HFFc6 (cell line): ENCODE measurements at places on chromosomes 3 and 15.

DNA sequence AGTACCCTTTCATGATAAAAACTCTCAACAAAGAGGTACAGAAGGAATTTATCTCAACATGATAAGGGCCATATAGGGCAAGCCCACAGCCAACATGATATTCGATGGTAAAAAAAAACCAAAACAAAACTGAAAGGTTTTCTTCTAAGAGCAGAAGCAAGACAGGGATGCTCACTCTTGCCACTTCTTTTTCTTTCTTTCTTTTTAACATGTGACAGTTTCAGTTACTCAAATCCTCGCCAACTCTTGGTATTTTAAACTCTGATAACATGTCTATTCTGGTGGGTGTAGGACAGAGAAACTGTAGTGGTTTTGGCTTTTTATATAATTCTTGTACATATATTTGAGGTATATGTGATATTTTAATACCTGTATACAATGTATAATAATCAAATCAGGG, 74.0 kb upstream of the NMNAT3 start:
- DNase-seq: no peak

GRCh38 chr3:27613846-27614500, 108.2 kb downstream of the EOMES start:
- DNase-seq: peak; percentile 16

GRCh38 chr15:91844928-91845327, 8.6 kb upstream of the SLCO3A1 start:
- DNase-seq: no peak

DNA sequence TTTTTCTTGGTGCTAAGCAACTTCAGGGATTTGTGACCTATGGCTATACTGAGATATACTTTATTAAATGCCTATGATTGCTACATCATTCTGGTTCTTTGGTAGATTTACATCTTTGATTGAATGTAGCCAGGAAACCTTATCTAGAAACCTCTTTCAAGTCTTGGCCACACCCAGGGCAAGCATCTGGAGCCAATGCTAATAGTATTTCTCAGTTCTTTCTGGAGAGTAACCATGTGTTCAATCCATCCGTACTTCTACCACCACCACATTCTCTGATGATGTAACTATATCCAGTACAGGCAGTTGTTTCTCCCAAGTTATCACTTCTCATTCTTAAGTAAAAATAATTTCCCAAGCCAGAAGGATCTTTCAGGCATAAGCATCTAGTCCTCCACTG, 69.0 kb downstream of the NME9 start:
- DNase-seq: no peak

DNA sequence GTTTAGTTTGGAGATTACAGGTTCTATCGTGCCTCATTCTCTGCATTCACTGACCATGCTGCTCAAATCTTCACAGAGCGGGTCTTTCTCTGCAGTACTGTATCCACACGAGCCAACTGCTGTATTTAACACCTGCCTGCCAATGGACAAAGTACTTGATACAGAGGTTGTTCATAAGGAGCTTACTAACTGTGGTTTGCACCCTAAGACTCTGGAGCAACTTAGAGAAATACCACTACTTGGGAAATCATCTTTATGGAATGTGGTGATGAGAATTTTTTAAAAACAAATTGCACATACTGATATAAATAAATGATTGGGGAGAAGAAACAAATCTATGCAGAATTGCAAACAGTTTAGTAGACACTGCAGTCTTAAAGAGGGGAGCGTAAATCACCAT, 90.0 kb downstream of the PPP2R3A start:
- DNase-seq: peak; percentile 10

DNA sequence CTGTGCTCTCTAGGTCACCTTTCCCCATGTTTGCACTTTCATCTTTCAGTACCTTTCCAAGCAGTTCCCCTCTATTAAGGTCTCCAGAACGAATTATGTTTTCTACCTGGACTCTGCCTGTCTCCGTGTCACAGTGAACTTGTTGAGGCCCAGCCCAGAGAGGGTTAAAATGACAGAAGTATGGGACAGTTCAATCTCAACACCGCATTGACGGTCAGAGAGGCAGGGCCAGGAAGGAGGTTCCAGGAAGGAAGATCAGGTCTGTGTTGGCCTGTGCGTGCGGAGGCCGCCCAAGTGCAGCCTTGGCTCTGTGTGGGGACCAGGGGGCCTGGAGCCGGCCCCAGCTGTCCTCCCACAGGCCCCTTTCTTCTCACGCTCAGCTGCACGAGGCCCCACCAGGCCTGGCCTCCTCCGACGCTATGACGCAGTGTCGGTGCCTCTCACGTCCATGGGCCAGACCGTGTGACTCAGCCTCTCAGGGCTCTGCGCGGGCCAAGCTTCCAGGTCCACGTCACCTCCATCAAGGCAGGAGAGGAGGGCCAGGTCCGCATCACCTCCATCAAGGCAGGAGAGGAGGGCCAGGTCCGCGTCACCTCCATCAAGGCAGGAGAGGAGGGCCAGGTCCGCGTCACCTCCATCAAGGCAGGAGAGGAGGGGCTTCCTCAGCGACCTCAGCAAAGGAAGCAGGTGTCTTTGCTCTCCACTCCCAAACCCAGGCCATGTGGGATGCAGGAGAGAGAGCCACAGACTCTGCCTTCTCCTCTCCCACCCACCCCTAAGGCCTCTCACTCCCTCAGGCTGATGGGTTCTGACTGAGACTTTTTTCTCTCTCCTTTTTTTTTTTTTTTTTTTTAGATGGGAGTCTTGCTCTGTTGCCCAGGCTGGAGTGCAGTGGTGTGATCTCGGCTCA, 83.1 kb downstream of the CPN2 start:
- no peak for DNase-seq

DNA sequence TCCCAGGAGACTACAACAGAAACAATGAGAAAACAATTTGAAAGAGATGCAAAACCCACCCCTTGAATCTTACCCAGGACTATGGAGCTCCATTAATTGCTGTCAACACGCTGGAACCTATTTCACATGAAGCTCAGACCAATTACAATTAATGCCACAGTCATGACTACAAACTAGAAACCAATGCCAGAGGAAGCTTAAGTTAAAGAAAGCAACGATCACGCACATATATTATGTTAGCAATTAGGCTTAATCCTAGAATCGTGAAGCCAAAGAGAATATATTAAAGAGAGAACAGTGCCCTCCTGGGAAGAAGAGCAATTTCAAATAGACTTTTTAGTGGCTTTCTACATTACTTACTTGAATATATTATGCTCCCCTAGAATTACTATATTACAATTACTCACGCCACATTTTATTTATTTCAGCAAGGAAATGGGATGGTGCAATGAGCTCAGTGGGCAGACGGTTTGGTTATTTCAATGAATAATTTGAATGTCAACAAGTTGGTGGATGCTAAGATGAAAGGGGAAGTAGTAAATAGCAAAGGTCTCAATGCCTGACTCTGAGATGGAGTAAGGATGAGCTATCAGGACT, 125.5 kb downstream of the GREM1 start:
- DNase-seq: no peak

- DNase-seq: no peak
These were observed 24.4 kb upstream of the CYP11A1 start for GRCh38 chr15:74391582-74392450.

- no peak for DNase-seq
These were observed 14.5 kb upstream of the SLC41A3 start for GRCh38 chr3:126098391-126098858.

DNA sequence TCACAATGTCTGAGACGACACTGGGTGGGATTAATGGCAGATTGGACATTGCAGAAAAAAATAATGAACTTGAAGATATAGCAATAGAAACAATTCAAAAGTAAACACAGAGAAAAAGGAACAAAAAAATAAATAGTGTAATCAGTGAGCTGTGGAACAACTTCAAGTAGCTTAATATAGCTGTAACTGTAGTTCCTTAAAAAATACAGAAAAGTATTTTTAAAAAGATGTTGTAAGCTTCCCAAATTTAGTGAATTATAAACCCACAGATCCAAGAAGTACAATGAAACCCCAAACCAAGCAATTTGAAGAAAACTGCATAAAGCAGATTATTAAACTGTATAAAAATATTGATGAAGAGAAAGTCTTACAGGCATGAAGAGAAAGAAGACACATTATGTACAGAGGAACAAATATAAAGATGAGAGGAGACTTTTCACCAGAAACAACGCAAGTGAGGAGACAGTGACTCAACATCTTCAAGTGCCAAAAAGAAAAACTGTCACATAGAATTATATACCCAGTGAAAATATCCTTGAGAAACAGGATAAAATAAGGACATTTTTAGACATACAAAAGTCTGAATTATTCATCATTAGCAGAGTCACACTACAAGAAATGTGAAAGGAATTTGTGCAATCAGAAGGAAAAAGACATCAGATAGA, 176.4 kb downstream of the NFKBIZ start:
- DNase-seq: peak; percentile 10

GRCh38 chr15:43513550-43513949, 3.9 kb upstream of the MAP1A start:
- peak; percentile 18 for DNase-seq

GRCh38 chr15:100688549-100689120, 86.2 kb downstream of the ASB7 start:
- no peak for DNase-seq

GRCh38 chr15:100520132-100520921, 8.4 kb downstream of the CERS3 start:
- DNase-seq: no peak

GRCh38 chr3:46946416-46946815, 30.1 kb downstream of the CCDC12 start:
- DNase-seq: no peak

- DNase-seq: no peak
These were observed 67.8 kb upstream of the ZBED2 start for GRCh38 chr3:111662907-111663306.
